ENCODE measurements at places on chromosomes 3 and 15. TPM values are rescaled to one million over a fixed set of nuclear protein-coding genes. Genes with fewer than 3 reads are reported as not detected.

The ZWILCH gene
- 51.9 TPM for total RNA-seq

The ALDH1A2 gene
- total RNA-seq = not detected

The RTP4 gene
- total RNA-seq = 3.1 TPM

- no peak for DNase-seq
Measured at GRCh38 chr15:94893091-94893490, 661.7 kb downstream of the MCTP2 start.

- DNase-seq = no peak
Measured at GRCh38 chr3:14991151-14991742, 43.9 kb downstream of the NR2C2 start.

DNA sequence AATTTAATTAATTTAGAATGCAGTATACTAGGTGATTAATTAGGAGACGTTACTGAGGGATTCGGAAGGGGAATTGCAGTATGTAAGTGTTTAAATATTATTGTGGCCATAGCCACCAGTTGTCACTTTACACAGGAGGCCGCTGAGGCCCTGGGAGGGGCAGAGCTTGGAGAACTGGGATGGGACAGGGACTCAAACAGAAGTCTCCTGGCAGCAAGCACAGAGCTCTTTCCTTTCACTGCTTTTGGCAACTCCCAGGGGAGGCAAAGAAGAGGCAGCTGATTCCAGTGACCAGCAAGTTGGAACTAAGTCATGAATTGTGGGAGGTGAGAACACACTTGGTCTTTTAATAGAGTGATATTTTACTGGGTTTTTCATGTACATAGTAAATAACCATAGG is 248.6 kb downstream of the RPLP1 start:
- DNase-seq = no peak

DNA sequence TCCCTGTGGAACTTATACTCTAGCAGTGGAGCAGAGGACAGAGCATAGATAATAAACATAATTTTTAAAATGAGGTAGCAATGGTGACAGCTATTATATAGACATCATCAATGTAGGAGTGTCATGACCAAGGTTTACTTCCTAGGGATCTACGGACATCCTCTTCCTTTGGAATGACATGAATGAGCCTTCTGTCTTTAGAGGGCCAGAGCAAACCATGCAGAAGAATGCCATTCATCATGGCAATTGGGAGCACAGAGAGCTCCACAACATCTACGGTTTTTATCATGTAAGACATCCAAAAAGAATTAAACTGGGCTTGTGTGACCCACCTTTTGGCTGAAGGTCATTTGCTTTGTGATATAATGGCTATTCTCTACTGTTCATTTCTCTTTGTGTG is 30.1 kb upstream of the CAPN3 start:
- DNase-seq = no peak

GRCh38 chr15:73683777-73684580 is at the start of gene CD276:
CD276 (plus strand) TSS chr15:73684383; CDS start chr15:73699640, 15,257 bp downstream.
- DNase-seq = peak; percentile 72

GRCh38 chr15:38696790-38697495 is 132.3 kb upstream of the RASGRP1 start:
- DNase-seq = no peak

GRCh38 chr15:29226436-29227208 is 43.0 kb downstream of the NSMCE3 start:
- no peak for DNase-seq

DNA sequence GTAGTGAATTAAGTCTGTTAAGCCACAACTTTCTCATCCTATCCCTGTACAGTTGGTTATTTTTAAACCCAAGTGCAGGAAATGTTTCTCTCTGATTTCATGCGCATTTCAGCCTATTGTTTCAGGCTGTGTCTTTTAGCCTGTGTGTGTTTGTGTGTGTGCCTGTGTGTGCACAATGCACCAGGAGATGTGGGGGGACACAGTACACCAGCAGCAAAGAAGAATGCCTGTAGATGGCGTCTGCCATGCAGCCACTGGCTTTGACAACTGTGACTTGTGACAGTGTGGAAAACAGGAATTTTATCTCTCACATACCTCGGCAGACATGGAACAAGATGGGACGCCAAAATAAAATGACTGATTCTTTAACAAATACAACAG is 43.6 kb upstream of the PLXNA1 start:
- no peak for DNase-seq

DNA sequence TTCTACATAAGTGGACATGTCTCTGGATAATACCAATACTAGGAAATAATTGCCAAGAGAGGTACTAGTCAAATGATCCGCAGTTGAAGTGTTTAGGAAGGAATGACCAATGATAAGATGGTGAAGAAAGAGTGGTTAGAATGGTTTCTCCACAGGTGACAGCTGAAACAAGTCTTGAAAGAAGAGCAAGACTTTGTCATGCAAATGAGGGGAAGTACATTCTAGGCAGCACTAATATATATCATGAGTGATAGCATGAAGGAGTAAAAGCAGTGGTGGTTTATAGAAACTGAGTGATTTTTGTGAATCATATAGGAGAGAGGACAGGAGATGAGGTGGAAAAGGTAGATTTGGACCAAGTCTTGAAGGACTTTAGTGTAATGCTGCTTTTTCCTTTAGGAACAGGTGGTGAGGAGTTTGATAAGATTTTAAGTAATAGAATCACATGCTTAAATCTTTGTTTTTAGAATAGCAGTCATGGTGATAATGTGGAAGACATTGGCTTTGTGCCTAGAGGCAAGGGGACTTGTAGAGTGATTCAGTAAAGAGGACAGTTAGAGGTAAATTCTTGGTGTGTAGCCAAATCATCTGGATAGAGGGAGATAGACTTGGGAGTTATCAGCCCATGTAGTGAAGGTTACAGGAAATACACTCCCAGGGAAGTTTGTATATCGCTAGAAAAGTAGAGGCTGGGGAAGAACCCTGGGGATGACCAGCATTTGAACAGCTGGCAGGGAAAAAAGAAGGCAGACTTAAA is 31.9 kb downstream of the SLMAP start:
- no peak for DNase-seq

DNA sequence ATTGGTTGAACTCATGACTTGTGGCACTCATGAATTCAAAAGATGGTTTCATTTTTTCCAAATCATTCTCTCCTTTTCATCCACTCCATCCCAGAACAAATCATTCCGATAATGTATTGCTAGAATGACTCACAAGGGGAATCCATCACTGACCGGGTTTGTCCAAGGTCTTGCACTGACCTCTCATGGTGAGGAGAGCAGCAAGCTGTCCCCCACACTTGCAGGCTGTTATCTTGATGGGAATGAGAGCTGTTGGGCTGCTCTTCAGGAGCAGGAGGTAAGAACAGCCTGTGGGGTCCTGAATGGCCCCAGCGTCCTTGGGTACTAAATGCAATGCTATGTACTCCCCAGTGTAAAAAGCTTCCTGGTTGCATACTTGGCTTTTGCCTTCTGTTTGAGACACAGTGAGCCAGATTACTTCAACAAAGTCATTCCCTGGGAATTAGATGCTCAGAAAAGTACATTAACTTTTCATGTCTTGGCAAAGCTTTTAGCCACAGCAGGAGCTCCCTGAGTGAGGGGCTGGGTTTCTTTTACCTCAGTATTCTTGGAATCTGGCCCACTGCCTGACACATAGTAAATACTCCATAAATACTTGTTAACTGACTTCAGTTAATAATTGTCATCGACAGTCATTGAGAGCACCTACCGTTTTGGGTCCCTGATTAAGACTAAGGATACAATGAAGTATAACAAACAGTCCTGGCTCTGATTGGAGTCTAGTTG is 24.1 kb downstream of the CCNL1 start:
- no peak for DNase-seq

- DNase-seq = no peak
Measured at GRCh38 chr3:121942116-121942786, 48.0 kb downstream of the SLC15A2 start.

All from SJSA1 (cell line).